ENCODE measurements at places on chromosomes 5 and 9.

- DNase-seq, result no peak
Observed at GRCh38 chr5:144778561-144778960, 607.9 kb downstream of the KCTD16 start.

GRCh38 chr9:515665-516064, 301.0 kb downstream of the DOCK8 start:
- no peak for DNase-seq

DNA sequence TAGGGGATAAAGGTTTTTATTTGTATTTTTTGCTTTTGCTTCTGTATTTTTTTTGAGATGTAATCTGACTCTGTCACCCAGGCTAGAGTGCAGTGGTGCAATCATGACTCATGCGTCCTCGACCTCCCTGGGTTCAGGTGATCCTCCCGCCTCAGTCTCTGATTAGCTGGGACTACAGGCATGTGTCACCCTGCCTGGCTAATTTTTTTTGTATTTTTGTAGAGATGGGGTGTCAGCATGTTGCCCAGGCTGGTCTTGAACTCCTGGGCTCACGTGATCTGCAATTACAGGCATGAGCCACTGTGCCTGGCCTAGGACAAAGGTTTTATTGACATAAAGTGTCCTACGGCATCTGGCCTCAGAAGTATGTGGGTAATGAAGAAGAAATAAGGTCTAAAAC, 297.1 kb upstream of the C9orf72 start:
- DNase-seq, result no peak

- DNase-seq, result no peak
Observed at GRCh38 chr5:176541338-176542134, 4.3 kb upstream of the RNF44 start.

- no peak for DNase-seq
Observed at GRCh38 chr9:132588501-132589147, 6.2 kb downstream of the BARHL1 start.

DNA sequence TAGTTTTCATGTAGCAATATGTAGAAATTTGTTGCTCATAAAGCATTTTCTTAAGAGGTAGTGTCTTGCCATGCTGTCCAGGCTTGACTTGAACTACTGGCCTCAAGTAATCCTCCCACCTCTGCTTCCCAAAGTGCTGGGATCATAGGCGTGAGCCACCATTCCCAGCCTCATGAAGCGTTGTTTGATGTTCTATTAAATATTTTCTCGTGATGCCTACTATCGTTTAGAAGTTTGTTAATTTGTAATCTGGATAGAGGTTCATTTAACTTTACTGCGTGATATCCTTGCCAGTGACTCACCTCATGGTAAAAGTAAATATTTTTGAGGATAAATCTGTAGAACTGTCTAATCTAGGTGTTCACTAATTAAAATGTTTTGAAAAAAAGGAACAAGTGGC, 82.6 kb downstream of the VCAN start:
- DNase-seq, result no peak

- no peak for DNase-seq
Observed at GRCh38 chr9:107681988-107682387, 192.4 kb upstream of the KLF4 start.

GRCh38 chr5:1912951-1913565, 30.3 kb upstream of the IRX4 start:
- DNase-seq, result no peak

- no peak for DNase-seq
Observed at GRCh38 chr5:109454731-109455505, 45.1 kb upstream of the PJA2 start.

DNA sequence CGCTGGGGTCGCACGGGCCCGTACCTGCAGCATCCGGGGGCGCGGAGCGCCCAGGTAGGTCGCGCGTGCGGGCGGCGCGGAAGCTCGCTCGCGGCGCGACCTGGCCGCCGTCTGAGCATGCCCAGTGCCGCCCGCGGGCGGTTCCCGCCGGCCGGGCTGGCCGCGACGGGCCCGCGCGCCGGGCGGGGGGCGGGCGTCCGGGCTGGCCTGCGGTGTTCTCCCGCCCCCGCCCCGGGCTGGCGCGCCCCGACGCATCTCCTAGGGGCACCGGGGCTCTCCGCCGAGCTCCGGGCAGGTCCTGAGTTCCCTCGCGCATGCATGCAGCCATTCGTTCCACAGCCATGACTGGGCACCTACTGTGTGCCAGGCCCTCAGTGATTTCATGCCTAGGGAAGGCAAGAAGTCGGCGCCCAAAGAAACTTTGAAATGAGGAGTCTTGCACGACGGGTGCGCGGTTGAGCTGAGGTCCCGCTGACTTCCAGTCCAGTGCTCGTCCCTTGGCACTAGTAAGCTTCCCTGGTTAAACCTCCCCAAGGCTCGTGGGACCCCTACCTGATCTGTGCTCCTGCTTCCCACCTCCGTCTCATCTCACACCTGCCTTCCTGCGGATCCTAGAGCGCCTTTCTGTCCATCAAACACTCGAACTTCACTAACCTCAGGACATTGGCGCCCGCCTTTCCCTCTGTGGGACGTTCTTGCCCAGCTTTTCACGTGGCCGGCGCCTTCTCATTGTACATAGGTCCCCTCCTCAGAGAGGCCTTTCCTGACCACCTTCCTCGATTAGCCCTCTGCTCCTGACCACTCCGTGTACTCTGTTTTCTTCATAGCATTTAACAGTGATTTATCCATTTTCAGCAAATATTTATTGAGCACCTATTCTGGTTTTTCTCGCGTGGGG, at the start of gene PTPN3:
Gene PTPN3, minus strand, starts transcription at position 113 of the 898 bp plus-strand sequence. CDS start 34,873 bp downstream, outside the sequence.
- no peak for DNase-seq

DNA sequence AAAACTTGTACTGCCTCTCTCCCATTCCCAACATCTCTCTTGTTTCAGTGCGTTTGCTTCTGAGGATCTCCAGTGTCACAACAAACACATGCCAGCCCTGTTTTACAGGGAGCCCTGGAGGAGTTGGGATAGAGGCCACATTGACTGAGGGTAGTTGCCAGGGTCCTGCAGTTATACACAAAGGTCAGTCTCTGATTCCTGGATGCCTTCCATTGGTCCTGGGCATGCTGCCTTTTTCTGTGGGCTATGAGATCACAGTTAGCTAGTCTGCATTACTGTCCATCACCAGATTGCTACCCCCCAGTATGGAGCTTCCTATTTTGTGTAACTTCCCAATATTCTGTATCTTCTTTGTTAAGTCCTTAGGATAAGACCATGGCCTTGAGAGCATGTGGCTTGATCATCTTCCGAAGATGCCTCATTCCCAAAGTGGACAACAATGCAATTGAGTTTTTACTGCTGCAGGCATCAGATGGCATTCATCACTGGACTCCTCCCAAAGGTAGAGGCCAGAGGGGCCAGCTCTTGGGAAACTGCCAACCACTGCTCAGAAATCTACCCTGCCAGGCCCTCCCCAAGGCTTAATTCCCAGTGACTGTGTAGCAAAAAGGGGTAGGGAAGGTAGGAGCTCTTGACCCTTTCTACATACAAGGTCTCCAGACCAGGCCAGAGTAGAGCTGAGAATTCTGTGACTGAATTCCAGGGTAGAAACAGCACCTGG, 9.5 kb downstream of the NUDT2 start:
- DNase-seq, result peak; percentile 82

DNA sequence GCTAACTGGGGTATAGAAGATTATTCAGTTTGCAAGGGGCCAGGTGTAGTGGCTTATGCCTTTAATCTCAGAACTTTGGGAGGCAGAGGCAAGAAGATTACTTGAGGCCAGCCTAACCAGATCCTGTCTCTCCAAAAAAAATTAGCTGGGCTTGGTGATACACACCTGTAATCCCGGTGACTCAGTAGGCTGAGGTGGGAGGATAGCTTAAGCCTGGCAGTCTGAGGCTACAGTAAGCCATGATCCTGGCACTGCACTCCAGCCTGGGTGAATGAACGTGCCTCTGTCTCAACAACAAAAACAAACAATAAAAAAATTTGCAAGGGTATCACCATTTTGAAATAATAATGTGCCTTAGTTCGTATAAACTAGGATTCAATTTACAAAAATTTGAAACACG, 51.3 kb downstream of the BAAT start:
- no peak for DNase-seq

DNA sequence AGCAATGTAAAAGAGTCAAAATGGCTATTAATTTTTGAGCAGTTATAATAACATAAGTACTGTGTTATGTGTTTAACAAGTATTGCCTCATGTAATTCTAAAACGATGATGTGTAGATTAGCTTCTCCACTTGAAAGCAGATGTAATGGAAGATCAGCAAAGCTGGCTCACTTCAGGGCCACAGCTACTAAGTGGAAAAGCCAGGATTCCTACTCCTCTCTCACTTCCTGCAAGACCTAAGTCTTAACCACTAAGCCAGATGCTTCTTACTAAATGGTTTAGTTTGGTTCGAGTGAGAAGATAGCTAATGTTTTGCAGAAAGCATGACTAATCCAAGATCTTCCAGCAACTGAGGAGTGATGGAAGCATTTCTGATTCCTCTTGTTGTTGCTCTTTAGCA, 15.7 kb upstream of the TNC start:
- DNase-seq, result no peak

DNA sequence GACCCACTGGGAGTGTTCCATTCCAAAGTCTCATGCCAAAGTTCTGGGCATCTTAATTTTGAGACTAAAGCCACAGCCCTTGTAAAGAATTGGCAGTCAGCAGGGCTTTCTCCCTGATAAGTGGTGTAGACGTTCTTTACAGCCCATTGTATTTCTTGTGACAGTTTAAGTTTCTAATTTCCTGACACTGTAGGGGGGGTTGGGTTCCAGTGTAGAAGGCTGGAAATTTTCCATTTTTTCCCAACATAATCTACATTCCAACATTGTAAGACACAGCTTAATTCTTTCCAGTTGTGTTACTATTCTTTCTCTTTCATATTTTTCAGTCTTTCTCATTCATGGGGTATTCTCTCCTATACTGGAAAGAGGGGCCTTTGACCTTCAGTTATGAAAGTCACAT, 121.1 kb downstream of the FBXL7 start:
- no peak for DNase-seq

- DNase-seq, result no peak
Observed at GRCh38 chr5:150584556-150585335, 55.7 kb upstream of the SYNPO start.

GRCh38 chr5:165448753-165449152, 1943.3 kb downstream of the MAT2B start:
- DNase-seq, result no peak

GRCh38 chr5:139637438-139638089, 10.6 kb upstream of the CXXC5 start:
- peak; percentile 81 for DNase-seq

DNA sequence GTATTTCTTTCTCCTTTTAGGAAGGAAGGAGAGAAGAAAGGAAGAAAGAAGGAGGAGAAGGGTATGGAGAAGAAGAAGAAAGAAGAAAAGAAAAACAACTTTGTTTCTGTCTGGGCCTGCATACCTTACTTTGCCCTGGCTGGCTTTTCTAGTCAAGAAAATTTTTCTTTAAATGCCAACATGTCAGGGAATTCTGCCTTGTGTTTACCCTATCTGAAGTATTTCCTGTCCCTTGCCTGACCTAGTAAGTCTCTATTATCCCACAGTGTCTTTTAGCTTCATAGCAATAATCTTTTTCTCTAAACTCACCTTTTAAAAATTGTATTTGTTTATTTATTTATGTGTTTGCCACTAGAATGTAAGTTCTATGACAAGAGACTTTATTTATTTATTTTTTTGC, 1864.1 kb downstream of the EFNA5 start:
- no peak for DNase-seq

DNA sequence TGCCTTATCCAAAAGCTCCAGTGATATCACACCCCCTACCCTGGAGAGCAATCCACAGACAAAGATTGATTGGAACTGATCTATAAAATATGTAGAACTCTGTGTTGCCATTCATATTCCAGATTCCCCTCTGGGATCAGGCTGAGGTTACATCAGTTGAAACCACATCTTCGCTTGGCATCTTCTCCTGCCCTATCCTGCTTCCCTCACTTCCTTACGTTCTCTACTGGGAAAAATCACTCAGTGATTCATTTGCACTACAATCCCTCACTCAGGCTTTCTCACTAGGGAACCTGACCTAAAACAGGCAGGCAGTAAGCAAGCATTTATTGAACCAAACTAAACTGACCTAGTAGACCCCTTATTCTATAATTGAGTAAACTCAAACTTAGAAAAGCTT, 111.7 kb downstream of the ESM1 start:
- DNase-seq, result no peak

DNA sequence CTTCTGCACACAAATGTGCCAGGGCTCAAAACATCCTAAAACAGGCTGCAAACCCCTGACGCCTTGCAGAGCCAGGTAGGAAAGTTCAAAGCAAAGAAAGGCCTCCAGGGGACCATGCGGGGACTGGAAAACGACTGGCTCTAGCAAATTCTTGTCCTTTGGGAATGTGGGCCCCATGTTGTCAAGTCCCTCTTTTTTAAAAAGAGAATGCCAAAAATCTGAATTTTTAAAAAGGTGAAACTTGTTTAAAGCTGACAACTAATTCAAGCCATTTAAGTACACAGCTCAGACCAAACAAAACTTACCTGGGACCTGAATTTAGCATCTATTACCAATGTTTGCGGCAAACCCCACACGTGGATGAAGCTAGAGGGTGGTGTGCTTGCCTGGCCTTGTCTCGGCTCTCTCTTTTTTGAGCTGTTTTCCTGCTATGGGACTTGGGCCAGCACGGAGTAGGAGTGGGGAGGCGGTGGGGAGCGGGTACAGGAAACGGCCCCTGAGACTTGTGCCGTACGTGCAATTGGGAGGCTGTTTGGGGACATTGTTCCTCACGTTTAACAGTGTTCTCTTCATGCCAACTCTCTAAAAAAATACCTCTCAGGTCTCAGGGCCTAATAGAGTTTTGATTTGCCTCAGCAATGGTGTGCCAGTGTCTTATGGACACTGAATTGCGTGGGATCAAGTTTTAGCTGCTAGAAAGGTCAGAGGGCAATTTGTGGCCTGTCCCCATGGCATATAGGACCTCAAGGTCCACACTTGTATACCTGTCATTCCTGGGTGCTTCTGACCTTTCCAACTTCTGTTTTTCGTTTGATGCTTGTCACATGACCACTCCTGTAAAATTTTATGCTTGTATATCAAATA, 15.1 kb upstream of the PHF19 start:
- no peak for DNase-seq

DNA sequence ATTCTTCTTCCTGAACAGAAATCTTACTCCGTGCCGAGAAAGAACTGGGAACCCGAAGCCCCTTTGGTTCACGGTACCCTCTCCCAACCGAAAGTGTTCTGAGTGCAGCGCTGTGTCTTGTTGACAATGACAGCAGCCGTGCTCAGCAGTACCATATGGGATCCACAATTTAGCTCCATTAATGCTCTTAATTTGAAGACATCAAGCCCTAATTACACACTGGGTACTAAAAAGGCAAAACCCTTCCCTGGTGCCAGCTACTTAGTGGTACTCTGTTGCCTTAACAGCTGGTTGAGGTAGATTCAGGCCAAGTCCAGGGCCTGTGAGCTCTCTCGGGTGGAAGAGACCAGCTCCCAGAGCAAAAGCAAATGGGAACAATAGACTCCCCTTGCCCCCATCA, 24.5 kb downstream of the DDX31 start:
- no peak for DNase-seq

DNA sequence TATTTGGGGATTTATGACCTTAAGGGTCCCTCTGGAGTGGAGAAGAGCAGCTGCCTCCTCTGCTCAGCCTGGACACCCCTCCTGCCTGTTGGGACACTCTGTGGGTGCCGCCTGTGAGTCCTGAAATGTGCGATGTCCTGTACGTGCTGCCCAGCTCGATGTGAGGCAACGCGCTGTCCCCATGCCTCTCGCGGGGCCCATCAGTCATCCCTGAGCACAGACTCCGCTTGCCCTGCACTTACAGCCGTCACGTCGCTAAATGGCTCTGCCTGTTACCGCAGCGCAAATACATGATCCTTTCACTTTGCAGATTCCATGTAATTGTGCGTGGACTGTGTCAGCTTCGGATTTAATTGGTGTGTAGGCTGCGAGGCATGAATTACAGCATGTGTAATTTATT, 27.1 kb downstream of the IRX4 start:
- DNase-seq, result no peak

Data from globus pallidus (tissue), 1 donor.